DMS 273 treated with DMSO at 0.1 percent for 48 hours (cell line): ENCODE measurements at places on chromosomes 3 and 15.

DNA sequence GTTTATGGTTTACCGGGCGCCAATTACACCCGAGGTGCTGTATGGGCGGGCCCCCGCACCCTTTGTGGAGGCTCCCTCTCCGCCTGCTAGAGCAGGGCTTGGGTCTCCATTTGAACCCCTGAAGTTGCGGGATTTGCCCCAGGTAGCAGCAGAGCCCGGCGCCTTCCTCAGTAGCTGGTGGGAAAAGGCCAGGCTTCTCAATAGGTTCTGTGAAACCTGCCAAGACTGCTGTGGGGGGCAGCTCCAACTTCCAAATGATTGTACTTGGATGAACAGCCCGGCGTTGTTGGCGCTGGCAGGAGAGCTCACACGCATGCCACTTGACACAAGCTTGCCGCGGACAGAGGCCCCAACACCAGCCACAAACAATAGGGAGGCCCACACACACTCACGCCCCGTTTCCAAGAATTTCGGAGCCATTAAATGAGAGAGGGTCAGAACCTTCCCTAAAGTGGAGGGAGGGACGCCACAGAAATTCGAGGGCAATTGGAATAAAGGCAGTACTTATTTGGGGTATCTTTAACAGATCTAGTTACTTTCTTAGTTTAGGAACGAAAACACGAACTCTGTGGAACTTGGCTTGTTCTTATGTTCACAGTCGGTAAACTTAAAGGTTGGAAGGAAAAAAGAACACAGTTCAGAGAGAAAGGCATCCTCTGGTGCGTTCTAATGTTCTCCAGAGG is 1.4 kb downstream of the EPHB3 start:
- DNase-seq: no peak

GRCh38 chr15:59224474-59224873 is 17.8 kb downstream of the LDHAL6B start:
- no peak for DNase-seq

- no peak for DNase-seq
Measured at GRCh38 chr3:170471149-170471548, 52.5 kb downstream of the CLDN11 start.

- DNase-seq: no peak
Measured at GRCh38 chr3:66907136-66907535, 91.0 kb upstream of the KBTBD8 start.

DNA sequence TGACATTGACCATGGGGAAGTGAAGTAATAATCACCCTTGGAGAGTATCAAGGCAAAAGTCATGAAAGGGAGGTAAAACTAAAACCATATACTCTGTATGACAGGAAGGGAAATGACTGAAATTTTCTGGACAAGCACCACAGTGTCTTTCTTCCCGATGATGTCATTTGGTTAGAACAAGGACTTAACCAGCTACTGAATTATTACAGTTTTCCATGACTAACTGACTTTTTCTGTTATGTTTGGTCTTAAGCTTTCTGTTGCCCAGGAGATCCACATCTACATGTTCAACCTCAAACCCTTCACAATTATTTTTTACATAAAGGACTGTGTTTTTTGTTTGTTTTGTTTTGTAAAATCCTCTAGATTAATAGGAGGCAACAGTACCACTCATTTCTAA is 191.9 kb upstream of the IL12A start:
- no peak for DNase-seq

DNA sequence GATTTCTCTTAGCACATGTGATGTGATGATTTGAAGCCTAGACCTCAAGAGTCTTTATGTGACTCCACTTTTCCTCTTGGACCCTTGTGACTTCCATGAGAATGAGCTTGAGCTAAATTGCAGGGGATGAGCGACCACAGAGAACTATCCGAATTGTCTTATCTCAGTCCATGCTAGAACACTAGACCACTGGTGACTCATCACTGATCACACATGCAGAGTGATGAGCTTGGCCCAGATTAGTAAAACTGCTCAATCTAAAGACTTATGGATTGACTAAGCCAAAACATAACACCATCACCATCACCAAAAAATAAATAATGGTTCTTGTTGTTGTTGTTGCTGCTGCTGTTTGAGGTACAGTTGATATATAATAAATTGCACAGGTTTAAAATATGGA is 114.1 kb upstream of the CFAP20DC start:
- no peak for DNase-seq

- DNase-seq: no peak
Measured at GRCh38 chr3:179196098-179196497, 47.9 kb downstream of the PIK3CA start.

DNA sequence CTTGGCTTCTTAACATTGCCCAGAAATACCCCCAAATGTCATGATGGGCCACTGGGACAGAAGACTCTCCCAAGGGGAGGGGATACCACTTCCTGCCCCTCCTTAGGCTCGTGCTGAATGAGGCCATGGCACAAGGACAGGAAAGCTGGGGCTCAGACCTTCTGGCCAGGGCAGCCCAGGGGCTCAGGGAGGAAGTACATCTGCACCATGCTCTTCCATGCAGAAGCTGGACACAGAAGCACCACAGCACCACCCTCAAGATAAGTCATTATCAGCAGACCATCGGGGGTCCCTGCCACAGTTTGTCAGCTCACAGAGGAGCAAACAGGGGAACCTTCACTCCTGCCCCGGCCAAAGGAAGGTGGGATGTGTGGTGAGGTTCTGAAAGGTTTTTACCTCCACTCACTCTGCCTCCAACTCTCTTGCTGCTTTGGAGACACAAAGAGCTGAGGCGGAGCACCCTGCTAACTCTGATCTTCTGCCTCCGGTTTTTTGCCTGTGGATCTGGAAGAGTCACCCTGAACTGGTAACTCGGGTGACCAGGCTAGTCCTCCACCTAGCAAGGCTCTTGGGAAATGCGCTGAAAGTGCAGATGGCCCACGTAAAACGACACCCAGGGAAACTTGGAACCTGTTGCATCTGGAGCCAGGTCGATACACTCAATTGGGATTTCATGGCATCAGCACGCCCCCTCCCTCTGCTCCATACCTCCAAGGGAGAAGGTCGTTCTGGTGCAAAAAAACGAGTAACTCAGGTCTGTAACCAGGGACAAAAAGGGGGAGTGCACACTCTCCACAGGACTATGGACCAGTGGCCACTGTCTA is 8.3 kb downstream of the BMF start:
- DNase-seq: no peak

DNA sequence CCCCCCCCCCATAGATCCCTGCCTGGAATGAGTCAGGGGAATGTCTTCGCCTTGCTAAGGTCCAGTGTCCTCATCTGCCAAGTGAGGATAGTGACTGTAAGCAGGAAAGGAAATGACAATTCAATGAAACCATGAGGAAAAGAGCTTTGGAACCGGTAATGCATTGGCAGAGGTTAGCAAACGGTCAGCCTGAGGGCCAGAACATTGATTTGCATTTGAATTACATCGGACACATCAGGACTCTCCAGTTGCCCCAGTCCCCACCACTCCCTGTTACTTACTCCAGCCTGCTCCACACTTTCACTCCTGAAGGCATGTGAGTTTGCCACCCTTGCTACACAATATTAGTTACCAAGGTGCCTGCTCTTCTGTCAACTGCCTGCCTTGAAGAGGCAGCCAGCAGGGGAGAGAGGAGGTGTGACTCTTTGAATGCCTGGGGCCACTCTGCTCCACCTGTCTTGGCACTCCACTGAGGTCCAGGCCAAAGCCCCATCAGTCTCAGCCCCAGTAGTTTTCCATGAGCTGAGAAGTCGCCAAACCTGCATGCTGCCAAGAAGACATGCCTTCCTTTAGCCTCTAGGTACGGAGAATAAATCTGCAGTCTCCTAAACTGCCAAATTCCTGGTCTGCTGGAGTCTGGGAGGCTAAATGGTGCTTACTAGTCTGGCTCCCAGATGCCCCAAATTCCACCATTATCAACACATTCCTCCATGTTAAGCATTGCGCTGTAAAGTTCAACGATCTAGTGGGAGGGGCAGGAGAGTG is 191.7 kb upstream of the TLE3 start:
- DNase-seq: no peak

- no peak for DNase-seq
Measured at GRCh38 chr3:73577704-73578103, 47.0 kb downstream of the PDZRN3 start.

DNA sequence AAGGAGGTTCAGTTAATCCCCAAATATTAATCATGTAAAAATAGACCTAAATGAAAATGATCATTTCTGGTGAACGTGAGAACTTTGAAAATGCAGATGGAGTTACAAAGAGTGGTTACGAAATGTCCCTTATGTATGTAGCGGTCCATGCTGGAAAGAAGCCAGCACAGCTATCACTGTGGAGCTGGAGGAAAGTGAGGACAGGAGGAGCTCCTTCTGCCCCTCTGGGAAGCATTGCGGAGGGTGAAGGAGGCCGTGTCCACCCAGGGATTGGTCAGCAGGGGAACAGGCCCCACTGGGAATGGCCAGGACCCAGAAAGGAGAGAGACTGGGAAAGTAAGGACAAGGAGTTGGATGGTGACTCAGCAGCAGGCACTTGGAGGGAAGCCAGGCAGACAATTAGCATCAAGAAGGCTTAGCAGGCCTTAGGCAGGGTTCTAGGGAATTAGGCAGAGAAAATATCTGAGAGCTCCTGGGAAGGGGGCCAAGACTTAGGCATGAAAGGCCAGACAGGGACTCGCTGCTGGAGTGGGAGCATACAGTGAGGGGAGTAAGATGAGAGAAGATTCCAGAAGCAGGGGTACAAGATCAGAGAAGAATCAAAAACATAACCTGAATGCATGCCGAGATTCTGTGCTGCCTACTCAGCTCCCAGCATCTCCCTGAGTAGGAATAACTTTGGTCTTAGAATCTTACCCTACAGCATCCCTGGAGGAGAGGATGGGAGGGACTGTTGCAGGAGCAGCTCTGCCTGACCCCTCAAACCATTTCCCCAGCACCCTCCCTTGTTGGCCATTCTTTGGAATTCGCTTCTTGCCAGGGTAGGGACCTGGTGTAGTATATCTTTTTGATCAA is 171.0 kb upstream of the UMPS start:
- peak; percentile 94 for DNase-seq

GRCh38 chr3:131216801-131217200 is 164.8 kb upstream of the NUDT16 start:
- DNase-seq: no peak

DNA sequence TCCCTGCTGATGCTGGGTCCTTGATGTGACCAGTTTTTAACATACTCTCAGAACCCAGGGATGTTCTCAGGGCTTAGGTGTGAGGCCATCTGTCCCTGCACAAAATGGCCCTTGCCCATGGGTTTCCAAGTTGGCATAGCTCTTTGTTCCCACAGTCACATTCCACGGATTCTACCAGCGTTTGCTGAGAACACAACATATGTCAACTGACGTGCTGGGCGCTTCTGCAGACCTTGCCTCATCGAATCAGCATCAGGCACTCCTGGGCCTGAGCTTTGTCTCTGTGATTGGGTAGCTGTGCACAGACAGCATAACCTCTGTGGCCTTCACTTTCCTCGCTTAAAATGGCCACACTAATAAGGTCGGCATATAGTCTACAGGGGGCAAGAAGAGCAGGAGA is 69.0 kb downstream of the MGLL start:
- no peak for DNase-seq

DNA sequence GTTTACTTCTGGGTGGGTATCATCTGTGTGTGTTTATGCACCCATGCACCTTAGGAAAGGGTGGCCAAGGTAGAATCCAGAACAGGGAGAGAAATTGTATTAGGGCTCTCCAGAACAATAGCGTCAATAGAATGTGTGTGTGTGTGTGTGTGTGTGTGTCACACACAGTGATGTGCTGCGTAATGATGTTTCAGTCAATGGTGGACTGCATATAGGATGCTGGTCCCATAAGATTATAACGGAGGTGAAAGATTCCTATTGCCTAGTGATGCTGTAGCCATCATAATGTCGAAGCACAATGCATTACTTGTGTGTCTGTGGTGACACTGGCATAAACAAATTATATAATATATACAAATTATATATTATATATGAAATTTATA is 69.3 kb upstream of the PRR23C start:
- DNase-seq: no peak

- no peak for DNase-seq
Measured at GRCh38 chr3:52769786-52770455, 819 bp downstream of the NEK4 start.

GRCh38 chr3:177771780-177772179 is 574.5 kb upstream of the TBL1XR1 start:
- DNase-seq: no peak

- DNase-seq: no peak
Measured at GRCh38 chr3:85090495-85090894, 131.7 kb downstream of the CADM2 start.

DNA sequence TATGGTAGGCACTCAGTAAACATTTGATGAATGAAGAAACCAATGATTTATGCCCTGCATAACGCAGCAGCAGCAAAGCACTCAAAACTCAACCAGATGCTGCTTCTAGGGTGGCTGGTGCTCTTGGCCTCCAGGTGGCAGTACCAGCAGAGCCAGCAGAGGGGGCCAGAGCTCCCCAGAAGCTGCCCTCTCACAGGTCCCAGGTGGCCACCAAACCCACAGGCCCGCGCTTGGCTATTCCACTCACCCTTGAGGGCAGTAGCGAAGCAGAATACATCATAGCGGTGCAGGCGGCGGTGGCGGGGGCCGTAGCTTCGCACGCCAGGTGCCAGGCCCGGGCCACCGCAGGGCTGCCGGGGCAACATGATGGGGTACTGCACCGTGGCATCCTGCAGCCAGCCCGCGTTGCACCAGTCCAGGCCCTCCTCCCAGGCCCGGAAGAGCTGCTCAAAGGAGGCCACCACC is 16.6 kb downstream of the HAPLN3 start:
- peak; percentile 31 for DNase-seq

- no peak for DNase-seq
Measured at GRCh38 chr3:197811343-197811742, 20.3 kb downstream of the LRCH3 start.

- DNase-seq: no peak
Measured at GRCh38 chr15:63372018-63372705, 9.5 kb downstream of the CA12 start.

DNA sequence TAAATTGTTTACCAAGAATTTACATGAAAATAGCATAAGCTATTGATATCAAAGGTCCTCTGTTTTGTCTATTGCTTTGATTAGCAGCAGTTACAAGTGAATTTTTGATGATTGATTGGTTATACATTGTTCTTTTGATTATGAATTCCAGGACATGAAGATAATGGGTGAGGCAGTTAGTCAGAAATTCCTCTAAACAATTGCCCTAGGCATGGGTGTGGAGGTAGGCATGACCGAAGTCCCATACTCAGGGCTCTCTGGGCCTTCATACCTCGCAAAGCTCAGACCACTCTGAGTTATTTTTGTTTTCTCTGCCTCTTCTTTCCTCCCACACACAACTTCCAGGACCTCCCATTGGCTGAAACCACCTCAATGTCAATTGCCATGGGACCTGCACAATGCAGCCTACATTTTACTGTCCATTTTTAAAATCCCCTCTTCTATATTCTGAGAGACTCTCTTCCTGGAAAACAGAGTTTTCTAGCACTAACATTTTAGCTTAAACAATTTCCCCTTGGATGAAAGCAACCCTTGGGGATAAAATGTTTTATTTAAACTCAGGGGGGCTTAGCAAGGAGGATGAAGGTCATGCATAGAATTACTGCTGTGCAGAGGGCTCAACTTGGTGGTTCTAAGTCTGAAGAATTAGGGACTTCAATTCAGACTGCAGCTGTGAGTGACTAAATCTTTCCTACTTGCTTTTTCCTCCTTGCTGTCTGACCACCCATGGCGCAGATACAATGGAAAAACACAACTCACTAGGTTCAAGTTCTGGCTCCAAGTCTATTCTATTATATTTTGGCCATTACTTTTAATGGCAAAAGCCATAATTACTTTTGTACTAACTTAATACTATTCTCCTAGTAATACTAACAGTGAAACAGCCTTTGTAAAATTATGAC is 594.8 kb downstream of the NTRK3 start:
- no peak for DNase-seq

GRCh38 chr3:65196663-65197062 is 508.9 kb upstream of the ADAMTS9 start:
- DNase-seq: no peak

- DNase-seq: peak; percentile 79
Measured at GRCh38 chr15:39052323-39052705, 487.7 kb upstream of the RASGRP1 start.
